ENCODE measurements at places on chromosomes 6 and 20.

- DNase-seq, result no peak
Measured at GRCh38 chr6:56335726-56336125, 88.3 kb upstream of the COL21A1 start.

GRCh38 chr6:134092449-134092848, 40.0 kb upstream of the SLC2A12 start:
- DNase-seq, result no peak

DNA sequence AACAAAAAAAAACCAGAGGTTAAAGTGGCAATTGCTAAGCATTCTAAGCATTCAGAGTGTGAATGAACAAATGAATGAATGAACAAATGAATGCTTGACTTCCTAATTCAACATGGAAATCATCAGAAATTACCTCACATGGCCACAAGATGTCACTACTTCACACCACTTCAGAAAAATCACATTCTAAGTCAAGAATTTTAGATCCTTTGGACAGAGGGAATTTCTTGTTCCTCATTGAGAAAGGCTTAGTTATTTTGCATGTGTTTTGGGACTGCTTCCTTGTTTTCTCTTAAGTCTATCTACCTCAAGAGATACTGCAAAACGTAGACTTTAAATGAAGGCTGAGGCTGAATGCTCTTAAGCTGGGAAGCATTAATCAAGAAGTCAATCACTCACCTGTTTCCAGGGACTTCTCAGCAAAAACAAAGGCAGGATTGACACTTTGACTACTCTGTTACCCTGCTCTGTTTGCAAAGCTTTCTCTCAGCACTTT, 120.2 kb downstream of the MBOAT1 start:
- DNase-seq, result peak; percentile 39

- no peak for DNase-seq
Measured at GRCh38 chr20:62454904-62455636, 20.7 kb downstream of the GATA5 start.

GRCh38 chr6:134819236-134819635, 130.7 kb downstream of the ALDH8A1 start:
- no peak for DNase-seq

DNA sequence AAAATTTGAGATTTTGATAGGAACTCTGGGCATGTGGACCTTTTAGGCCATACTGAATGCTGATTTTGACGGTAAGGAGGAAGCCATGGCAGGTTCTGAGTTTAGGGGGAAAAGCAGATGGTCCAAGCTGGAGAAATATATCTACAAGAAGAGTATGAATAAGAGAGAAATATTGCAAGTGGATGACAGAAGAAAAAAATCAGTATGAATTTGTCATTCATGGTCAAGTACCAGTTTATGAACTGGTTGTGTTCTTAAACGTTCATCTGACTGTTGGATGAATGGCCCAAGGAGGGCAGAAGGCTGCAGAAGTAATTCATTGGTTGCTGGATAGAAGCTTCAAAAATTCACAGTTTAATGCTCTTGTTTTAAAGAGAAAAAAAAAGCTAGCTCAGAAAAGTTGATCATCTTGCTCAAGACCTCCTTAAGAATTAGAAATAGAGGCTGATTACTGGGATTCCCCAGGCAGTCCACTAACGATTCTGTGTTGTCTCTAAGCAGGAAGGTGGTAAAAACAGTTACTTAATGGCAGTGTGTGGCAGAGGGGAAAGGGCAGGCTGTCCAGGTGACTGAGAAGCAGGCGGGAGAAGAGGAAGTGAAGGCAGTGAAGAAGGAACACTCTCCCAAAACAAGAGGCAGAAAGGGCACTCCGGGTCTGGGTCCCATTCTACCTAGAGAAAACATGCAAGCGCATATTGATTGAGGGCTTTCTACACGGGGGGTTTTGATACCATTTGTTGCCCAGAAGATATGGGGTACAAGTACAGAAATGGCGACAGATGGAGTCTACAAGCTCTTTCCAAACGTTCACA, 2.0 kb upstream of the DUSP22 start:
- no peak for DNase-seq

DNA sequence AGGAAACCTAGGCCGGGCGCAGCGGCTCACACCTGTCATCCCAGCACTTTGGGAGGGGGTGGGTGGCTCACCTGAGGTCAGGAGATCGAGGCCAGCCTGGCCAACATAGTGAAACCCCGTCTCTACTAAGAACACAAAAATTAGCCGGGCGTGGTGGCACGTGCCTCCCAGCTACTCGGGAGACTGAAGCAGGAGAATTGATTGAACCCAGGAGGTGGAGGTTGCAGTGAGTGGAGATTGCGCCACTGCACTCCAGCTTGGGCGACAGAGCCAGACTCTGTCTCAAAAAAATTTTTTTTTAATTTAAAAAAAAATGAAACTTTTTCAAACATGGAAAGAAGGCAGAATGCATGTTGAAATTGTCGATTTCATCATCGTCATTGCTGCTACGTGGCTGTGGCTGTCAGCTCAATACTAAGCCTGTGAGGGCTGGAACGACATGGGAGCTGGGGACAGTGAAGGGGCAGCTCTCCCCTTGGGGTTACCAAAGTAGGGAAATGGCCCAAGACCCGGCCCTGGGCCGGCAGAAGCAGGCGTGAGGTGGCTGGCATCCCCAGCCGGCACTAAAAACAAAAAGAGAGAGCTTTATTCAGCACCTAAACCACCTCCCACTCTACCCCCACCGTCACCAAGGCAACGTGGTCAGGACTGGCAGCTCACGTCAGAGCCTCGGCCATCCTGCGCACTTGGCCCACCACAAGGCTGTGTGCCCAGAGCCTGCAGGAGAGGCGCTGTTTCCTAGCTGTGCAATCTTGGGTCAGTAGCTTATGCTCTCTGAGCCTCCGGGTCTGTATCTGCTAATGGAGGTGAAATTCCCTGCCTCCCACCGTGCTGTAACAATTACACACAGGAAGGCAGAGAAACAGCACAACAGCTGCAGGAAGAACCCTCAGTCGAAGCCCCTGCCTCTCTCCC, 30.8 kb downstream of the AGPAT4 start:
- peak; percentile 35 for DNase-seq

DNA sequence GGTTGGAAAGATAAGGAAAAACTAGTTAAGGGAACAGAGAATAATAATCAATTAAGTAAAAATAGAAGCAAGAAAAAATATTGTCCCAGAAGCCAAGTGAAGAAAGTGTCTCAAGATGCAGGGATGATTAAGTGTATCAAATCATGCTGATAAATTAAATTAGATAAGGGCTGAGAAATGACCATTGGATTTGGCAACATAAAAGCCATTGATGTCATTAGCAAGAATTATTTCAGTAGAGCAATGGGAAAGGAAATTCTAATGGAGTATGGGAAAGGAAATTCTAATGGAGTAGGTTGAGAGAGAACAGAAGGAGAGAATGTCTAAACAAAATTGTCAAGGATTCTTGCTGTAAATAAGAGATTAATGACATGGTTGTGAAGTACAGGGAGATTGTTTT, 146.8 kb downstream of the TFAP2B start:
- DNase-seq, result no peak

GRCh38 chr6:165804331-165805066, 141.5 kb upstream of the PDE10A start:
- no peak for DNase-seq

DNA sequence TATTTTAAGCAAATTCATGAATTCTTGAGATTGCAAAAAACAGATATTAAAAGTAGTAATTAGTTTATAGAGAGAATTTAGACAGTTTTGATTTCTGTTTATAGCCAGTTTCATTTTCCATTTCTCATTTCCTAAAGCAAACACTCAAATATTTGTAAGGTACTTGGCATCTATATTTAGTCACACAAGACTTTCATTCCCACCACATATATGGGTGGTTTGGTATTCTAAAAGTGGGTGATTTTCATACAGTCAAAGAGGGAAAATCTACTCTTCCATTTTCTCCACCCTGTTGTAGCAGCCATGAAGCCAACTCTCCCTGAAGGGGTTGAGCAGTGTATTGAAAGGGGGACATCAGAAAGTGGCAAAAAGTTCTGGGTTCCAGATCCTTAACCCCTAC, 181.1 kb upstream of the SUPT3H start:
- DNase-seq, result no peak

GRCh38 chr20:39326050-39326449, 363.9 kb downstream of the DHX35 start:
- DNase-seq, result no peak

GRCh38 chr6:134519465-134519864, 201.6 kb upstream of the SGK1 start:
- no peak for DNase-seq

DNA sequence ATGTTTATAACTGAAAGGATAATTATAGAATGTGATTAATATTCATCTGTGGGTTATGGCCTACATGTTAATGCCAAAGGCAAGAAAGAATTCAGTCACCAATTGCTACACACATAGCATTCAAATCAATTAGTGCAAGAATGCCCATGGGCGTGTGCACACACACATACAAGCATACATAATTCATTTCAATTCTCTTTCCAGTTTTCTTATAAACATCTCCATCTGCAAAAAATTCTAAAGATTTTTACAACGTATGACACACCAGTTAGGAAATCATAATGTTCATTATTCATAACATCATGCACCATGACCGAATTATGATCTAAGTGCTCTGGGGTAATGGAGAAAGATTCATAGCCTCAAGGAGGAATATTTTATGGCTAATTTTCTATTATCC, 111.0 kb upstream of the ADTRP start:
- DNase-seq, result no peak

DNA sequence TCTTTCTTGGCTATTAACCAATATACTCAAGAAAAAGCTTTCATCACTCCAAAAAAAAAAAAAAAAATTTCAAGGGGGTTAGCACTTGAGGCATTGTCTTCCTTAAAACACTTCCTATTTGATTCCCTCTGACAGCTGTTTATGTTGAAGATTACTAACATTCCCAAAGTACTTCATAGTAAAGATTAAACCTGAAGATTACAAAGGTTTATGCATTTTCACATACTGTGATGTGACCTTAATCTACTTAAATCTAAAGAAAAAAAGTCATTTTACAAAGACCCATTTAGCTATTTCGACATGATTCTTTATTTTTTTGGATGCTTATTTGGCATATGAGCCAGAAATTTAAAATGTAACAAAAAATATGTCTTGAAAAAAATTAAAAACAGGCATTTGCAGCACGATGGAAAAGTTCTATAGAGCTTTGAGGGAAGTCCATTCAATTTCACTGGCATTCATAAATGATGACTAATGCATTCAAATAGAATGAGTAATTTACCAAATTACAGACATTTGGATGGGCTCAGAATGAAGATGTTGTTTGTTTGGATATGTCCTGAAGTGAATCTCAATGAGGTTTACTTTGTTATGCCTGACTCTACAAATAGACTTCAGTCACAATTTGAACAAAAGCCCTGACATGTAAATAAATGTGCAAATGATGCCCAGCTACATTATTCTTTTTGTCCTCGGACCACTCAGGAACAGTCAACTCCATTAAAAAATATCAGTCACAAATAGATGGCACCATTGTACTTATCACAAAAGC, 674.6 kb upstream of the MARCKS start:
- DNase-seq, result no peak

GRCh38 chr20:50568549-50568942, 58.4 kb downstream of the PTPN1 start:
- no peak for DNase-seq

DNA sequence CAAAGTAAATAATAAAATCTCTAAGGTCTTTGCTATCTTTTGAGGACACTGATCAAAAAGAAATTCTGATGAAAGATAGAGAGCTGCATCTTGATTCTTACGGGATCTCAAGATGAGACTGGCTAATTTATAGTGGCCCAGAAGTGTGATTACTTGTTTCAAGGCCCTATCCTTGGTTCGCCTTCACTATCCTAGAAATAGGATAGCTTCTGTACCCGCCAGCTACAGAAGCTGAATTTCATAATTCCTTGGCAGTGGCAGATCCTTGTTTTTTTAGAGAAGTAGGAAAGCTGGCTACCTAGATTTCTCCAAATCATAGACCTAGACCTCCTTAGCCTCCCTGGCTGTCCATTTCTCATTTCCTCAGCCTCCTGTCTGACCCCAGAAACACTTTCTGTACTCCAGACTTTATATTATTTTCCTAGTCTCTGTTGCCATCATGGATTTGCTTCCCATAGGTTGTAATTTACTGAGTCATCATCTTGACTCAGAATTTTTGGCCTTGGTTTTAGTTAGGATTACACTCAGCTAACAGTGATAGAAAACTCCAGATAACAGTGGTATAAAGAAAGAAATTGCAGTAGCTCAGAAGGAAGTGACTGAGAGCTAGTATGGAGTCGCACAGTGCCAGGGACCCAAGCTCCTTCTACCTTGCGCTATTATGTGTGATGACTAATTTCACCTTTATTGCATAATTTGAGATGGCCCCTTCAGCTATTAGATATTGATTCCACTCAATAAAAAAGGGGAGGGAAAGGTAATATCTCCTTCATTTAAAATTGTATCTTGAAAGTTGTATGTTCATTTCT, 27.7 kb downstream of the PHF3 start:
- no peak for DNase-seq

DNA sequence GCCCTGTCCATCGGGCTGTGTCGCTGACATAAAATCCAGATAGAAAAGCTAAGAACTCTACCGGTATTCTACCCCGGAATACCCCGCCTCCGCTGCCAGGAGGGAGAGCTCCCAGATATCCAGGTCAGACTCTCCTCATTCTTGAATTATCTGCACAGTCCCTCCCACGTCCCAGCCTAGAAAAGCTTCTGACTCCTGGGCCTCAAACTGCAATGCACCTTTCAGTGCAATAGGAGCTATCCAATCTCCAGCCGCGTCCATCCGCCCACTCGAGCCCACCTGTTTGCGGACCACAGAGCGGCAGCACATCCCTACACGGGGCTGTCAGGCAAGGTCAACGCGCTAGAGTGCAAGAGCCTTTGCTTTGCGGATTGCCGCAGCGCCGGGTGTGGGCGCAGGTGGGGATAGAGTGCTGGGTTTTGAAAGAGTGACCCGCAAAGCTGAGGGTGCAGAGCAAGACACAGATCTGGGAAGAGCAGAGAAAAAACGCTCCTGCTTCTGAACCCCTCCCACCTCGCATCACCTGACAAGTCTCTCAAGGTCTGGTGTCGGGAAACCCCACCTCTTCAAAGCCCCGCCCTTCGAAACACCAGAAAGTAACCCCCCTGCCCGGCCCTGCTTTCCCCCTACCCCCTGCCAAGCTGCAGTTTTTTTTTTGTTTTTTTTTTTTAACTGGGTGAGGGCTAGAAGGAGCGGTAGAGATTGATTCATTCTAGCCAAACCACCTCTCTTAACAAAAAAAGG, 1.3 kb downstream of the TAPBP start:
- no peak for DNase-seq

DNA sequence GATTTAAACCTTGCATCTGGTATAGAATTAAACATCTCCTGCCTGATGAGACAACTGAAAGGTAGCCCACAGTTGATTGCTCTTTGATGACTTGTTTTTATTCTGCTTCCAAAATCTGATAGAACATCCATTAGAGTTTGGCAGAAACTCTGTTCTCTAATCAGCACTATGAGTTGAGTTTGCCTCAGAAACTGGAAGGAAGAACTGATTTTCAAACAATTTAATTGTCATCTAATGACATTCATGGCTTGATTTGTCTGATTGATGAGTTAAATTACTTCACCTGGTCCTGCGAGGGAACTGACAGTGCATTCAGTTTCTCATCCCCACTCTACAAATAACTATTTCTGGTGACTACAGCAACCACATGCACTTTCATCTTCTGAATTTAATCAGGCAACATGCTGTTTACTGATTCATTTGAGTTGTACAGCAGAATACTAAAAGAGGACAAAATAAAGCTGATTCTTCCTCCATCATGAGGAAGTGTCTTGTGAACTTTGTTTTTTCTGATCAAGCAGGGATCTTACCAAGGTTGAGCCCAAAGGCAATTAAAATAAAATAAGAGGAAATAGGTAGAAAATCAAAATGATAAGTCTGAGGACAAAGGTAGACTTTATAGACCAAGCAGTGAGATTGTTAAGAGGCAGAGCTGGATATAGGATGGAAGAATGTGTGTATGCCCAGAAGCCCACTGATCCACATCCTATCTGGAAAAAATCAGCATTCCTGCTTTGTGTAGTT, 15.7 kb upstream of the MRAP2 start:
- no peak for DNase-seq
